ENCODE measurements at places on chromosomes 6 and 20.

GRCh38 chr6:166657531-166657930 is 30.5 kb upstream of the RPS6KA2 start:
- no peak for ATAC-seq

DNA sequence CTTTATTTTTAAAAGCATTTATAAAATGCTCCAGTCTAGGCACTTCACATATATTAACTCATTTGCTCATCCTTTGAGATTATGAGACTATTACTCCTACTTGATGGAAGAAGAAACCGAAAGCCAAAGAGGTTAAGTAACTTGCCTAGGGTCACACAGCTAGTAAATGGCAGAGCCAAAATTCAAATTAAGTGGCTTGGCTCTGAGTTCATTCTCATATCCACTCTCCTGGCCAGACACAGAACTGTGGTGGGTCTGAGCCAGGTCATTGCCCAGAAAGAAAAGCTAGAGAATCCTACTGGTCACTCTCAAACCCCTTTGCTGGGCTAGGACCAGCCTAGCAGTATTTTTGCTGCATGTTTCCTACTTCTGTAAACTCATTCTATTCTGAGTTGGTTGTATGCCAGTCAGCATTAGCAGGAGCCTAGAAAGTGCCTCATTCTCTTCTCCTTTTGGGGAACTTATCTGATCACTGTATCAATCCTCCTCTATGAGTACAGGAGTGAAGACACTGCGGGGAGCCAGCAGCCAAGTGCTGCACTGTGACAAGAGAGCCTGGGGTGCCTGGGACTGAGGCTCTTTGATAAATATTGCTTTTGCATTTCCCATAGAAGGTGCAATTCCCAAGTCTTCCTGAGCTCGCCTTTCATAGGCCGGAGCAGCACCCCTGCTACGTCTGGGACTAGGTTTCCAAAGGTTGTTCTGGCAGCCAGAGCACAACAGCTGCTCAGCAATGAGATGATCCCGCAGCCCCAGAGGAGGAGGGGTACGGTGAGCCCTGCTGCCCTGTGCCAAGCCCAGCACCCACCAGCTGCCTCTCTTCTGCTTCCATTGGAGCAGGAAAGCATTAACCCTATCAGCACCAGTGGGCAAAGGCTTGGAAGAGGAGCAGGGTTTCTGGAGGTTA is 728.3 kb downstream of the MAFB start:
- ATAC-seq, result no peak

GRCh38 chr6:100194535-100194934 is 200.5 kb upstream of the MCHR2 start:
- ATAC-seq, result no peak

DNA sequence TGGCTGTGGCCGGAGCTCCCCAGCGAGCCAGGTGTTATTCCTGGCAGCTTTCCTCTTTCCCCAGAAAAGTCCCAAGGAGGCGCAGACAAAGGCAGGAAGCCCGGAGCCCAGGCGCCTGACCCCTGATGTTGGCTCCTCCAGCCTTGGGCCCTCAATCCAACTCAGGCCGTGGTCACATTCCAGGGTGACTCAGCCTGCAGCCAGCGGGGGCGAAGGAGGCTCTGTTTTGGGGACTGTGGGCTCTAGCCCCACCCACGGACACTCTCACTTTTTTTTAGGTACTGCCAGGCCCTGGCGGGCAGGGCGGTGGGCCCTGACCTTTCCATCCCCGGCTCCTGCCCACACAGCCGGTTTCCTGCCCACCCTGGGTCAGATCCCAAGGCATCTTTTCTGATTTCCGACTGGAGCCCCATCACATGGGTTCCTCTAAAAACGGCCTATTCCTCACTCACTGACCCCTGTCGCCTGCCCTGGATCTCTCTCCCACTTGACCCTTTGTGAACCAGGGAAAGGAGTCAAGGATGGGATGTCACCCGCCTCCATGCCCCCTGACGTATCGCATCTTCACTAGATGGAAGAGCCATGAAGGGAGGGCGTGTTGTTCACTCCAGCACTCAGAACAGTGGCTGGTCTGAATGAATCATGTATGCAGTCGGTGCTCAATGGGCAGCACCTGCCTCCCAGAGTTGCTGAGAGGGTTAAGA is 5.5 kb downstream of the PTGIS start:
- ATAC-seq, result no peak

Measured in stimulated activated memory B cell treated with anti-CD40 and anti-IgM and Interleukin-4, amounts not matched to agents 10 μg/mL and 1 μg/mL and 100 μg/mL, for 72 hours (primary cell).